ENCODE measurements at places on chromosomes 5 and 9.

- no peak for DNase-seq
Observed at GRCh38 chr5:124342986-124343385, 403.5 kb downstream of the ZNF608 start.

DNA sequence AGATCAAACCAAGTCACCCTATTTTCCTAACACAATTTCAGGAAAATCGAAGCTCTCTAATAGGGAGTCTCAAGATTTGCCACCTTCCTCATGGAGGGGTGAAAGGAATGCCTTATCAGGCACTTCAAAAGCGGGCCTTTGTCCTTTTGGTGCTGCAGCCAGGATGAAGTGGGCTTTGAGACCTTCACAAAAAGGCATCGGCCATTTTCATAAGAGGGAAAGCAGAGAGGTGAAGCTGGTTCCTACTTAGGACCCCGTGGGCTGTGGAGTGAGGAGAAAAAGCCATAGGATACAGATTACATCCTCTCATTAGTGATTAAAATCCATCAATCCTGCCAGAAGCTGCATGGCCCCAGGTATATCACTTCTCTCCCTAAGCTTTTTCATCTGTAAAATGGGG is 859 bp downstream of the CDKN2AIPNL start:
- no peak for DNase-seq

- no peak for DNase-seq
Observed at GRCh38 chr5:29379619-29380018, 1813.9 kb upstream of the CDH6 start.

GRCh38 chr5:124998520-124998919 is 252.1 kb upstream of the ZNF608 start:
- no peak for DNase-seq

DNA sequence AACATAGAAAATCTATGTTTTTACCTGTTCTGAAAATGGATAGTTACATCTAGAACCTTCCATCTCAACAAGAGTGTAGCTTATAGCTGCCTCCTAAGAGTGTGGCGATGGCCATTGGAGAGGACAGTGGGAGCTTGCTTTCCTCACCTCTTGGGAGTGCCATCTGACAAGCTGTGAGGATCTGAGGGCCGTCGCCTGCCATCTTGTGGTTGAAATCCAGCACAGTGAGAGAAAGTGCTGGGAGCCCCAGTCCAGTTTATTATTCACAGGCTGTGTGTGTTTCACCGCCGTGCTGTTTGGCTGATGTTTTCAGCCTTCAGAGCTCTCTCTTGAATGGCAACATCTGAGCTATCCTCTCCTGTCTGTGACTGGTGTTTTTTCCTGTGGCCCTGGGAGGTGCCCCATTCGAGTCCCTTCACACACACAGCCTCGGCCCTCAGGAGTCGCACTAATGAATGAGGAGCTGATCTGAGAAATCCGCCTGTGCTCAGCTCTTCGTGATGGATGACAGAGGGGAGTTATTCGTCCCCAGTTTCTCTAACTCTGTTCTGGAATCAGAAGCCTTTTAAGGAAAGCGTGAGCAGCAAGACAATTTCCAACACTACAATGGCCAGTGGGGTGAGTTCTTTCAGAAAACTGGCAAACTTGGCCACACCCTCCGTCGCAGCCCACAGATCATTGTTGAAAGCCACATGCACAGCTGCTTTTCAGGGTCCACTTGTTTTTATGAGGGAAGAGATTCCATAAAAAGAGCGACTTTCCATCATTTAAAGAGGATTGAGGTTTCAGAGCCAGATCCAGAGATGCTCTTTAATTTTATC is 170.3 kb downstream of the PDZD2 start:
- DNase-seq, result peak; percentile 75

- no peak for DNase-seq
Observed at GRCh38 chr5:157535042-157535865, 40.3 kb downstream of the ADAM19 start.

DNA sequence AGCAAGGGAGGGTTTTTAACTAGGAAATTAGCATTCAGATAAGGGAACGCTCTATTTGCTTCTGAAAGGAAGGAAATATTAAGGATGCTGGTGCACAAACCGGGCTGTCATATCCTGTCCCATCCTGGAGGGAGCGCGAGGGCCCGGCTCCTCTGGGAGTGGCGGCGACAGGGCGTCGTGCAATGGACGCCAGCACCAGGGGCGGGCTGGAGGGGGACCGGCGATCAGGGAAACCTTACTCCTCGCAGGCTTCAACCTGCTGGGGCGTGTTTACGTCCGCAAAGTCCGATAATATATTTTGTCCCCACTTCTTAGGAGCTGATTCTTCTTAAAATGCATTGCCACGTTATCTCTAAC is 197.1 kb upstream of the TBCA start:
- peak; percentile 9 for DNase-seq

GRCh38 chr5:150644514-150644913 is 4.1 kb downstream of the SYNPO start:
- peak; percentile 40 for DNase-seq

Measured in dermis blood vessel endothelial cell (primary cell).